ENCODE measurements at places on chromosomes 3 and 15. TPM values are rescaled to one million over a fixed set of nuclear protein-coding genes. Genes with fewer than 3 reads are reported as not detected.

DNA sequence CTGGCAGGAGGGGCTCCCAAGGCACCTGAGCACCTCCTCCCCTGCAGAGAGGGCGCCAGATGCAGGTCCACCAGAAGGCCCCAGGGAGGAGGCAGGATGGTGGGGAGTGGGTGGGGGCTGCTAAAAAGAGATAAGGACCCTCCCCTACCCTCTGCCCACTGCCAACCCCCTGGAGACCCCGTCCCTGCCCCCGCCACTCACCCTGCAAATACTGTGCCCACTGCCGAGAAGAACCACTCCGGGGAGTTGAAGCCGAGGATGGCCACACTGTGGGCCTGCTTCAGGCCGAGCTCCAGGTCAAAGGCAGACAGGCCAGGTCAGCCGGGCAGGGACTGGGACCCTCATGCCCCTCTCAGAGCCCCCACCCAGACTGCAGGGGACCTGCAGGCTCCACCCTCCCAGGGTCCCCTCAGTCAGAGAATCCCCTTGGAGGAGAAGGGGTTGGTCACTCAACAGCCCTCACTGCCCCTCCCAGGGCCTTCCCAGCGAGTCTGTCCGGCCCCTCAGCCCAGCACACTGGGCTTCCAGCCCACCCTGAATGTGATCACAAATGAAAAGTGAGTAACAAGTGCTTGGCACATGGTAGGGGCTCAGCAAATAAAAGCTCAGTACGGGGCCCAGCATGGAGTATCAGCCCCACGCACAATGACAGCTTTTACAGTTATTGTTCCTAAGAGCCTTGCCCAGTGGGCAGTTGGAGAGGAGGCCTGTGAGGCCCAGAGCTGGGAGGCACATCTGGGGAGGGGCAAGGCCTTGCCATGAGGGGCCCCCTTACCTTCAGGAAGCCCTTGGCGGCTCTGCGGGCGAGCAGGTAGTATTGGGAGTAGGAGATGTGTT lies 40.4 kb downstream of the ACSBG1 start:
- no peak for DNase-seq

DNA sequence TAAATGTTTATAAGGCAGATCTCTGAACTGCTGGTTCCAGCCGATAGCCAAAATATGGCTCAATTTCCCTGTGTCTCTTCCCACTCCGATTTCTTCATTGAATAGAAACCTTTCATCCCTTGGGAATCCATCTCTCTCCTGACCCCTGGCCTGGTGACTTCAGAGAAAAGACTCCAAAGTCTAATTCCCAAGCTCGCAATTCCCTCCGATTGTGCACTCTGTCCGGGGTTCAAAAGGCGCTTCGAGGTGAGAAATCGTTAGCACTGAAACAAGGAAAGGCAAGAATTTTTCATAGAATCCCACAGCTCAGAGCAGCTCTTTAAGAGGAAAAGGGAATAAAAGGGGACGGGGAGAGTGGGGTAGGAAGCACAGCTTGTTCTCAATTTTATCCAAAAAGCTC lies 18.4 kb upstream of the RAD18 start:
- no peak for DNase-seq

- DNase-seq: no peak
Measured at GRCh38 chr3:53495146-53495519, 722 bp downstream of the CACNA1D start.

DNA sequence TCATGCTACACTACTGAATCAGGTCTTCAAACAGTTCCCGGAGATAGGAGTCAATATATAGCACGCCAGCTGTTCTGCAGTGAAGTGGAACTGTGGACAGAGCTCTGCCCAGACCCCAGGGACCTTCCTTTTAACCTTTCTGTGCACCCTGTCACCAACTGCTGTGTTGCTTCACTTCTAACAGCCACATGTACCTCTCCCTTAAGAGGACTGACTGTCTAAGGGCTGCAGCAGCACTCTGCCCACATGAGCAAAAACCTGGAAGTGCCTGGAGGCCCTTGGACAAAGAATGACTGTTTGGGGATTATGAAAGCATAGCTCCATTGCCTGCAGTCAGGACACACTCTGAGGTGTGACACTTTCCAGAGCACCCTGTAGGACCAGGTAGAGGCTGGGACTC lies 88.3 kb upstream of the CTNNB1 start:
- DNase-seq: no peak

DNA sequence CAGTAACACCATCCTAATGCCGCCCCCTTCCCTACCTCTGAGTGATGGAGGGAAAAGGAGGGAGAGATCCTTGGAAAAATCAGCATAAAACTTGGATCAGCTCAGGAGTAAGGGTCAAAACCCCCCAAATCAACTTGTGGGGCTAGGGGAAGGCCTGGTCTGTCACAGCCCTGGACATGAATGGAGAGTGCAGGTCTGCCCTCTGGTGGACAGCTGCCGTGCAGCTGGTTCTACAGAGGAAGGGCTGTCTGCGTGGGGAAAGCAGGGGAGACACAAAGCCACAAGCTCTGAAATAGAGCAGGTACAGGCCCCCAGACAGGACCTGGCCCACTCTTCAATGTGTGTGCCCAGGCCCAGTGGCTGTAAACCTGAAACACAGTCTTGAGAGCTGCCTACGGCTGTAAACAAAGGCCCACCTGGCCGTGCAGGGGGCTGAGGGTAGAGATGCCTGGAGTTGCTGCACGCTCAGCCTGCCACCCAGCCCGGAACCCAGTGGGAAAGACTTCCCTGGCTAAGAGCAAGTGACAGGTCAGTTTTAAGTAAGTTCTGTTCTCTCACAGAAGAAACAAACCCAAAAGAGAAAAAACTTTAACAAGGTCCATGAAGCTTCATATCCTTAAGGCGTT lies 16.4 kb downstream of the CLK3 start:
- peak; percentile 78 for DNase-seq

GRCh38 chr15:84785053-84785452 lies 32.1 kb upstream of the ALPK3 start:
- DNase-seq: no peak

- DNase-seq: peak; percentile 39
Measured at GRCh38 chr15:77059786-77060361, 11.0 kb downstream of the TSPAN3 start.

DNA sequence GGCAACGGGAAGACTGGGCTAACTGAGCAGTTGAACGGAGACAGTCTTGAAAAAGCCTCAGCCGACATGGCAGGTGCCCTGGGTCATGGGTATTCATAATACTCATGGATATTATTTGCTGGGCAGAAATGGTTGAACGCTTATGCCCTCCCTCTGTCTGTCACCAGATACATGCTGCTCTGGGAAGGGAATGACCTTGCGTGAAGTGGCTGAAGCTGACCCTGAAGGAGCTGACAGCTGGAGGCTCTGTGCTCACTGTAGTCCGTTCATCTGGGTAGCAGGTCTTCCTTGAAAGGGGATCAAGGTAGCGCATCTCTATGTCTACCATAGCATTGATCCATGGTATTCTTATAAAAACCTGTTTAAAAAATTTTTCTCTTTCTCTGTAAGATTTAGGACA lies 390.7 kb downstream of the PDCD6IP start:
- DNase-seq: no peak

DNA sequence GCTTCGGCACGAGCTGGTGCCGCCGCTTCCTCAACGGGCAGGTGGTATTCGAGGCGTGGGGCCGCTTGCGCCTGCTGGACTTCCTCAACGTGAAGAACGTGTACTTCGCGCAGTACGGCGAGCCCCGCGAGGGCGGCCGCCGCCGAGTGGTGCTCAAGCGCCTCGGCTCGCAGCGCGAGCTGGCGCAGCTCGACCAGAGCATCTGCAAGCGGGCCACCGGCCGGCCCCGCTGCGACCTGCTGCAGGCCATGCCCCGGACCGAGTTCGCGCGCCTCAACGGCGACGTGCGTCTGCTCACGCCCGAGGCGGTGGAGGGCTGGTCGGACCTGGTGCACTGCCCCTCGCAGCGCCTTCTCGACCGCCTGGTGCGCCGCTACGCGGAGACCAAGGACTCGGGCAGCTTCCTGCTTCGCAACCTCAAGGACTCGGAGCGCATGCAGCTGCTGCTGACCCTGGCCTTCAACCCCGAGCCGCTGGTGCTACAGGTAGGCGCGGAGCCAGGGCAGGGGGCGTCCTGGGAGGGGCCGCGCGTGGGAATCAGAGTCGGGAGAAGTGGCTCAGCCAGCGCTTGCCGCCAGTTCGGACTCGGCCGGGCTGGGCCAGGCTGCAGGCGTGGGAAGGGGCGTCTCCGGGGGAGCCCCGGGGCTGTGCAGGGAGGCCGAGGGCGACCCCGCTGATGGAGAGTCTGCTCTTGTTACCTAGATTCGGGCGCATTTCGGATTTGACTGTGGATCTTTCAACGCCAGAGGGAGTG lies 1.1 kb downstream of the DIPK2A start:
- DNase-seq: peak; percentile 82

DNA sequence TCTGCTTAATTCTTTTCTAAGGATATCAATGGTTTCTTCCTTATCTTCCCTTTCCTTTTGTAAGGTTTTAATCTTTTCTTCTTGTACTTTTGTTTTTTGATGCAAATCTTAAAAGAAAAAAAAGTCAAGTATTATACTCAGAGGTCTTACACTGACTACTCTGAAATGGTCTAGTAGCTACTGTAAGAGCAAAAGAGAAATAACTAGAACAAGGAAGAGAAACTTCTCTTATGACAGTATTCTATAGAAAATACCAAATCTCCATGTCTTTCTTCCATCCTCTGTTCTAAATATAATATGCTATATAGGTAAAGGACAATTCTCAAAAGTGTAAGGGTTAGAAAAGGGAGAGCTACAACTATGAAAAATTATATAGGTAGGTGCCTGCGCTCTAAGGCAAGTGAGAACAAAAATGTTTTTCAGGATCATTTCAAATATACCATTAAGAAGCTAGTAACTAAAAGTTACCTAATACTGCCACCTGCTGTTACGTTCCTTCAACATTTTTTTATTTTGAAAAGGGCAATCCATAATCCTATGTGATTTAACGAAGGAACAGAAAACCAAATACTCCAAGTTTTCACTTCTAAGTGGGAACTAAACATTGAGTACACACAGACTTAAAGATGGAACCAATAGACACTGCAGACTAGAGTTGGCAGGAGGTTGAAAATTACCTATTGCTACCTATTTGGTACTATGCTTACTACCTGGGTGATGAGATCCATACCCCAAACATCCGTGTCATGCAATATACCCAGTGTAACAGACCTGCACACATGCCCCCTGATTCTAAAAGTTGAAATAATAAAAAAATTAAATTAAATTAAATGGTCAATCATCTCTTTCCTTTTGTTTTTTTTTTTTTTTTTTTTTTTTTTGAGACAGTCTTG lies 36.7 kb downstream of the CIP2A start:
- peak; percentile 78 for DNase-seq

DNA sequence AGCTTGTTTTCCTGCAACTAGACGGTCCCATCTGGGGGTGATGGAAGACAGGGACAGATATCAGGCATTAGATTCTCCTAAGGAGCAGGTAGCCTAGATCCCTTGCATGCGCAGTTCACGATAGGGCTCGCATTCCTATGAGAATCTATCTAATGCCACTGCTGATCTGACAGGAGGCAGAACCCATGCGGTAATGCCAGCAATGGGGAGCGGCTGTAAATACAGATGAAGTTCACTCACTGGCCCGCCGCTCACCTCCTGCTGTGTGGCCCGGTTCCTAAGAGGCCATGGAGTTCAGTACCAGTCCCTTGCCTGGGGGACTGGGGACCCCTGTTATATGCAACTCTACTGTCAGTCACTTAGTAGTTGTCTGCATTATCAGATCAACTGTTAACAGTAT lies 7.9 kb upstream of the DENND6A start:
- DNase-seq: no peak

GRCh38 chr3:72141264-72141663 lies 356.3 kb upstream of the PROK2 start:
- no peak for DNase-seq

GRCh38 chr15:29376590-29376989 lies 107.0 kb upstream of the NSMCE3 start:
- no peak for DNase-seq

DNA sequence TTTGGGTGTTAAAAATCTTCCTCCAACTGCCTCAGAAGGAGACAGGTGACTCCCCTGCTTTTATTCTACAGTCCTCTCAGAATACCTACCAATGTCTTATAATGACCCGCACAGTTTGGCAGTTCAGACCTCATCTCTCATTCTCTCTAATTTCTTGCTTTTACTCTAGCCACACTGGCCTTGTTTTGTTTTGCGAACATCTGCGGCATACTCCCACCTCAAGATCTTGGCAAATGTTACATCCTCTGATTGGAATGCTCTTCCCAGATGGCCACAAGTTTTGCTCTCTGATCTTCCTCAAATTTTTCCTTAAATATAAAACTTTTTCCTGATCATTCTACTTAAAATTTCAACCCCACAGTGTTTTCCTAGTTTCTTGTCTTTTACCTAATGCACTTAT lies 94.1 kb downstream of the PLSCR2 start:
- no peak for DNase-seq

DNA sequence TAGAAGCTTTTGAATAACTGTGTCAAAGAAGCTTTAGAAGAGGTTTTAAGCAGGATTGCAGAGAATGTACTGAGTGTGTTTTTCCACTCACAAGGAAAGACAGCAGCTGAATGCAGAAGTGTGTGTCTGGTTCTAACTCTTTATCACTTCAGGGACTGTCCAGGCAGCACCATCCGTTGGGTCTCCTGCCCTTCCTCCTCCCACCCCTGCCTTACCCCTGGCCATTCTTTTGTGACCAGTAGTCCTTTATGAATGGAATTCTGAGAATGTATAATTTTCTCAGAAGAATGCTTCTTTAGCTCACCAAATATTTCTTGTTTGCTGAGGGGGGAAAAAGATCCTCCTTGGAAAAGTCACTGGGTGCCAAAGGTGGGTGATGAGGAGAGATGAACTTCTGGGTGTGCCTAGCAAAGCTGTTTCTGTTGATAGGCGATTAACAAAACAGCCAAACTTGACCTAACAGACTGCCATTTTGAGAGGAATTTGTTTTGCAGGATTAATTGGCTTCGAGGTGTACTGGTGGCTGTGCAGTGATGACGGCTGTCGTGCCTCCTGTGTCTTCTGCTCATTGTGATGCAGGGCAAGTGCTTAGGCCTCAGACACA lies 70.9 kb downstream of the IGF1R start:
- DNase-seq: no peak

NR1I2 gene
- under 0.01 TPM for total RNA-seq

GP5 gene
- total RNA-seq: under 0.01 TPM

CGNL1 gene
- total RNA-seq: 21.1 TPM

TERC gene
- 446 TPM for total RNA-seq

TIMP4 gene
- total RNA-seq: 0.34 TPM

NANOGP8 gene
- not detected for total RNA-seq

THBS1 gene
- 7,970 TPM for total RNA-seq

STAC gene
- total RNA-seq: 1.2 TPM

ZNF662 gene
- total RNA-seq: 1.5 TPM

LRRC31 gene
- not detected for total RNA-seq

GHRL gene
- total RNA-seq: 0.19 TPM
